ENCODE measurements at places on chromosomes 13 and 19.
A peak's percentile ranks its signal among the peaks of the same experiment; 100 is the strongest.

DNA sequence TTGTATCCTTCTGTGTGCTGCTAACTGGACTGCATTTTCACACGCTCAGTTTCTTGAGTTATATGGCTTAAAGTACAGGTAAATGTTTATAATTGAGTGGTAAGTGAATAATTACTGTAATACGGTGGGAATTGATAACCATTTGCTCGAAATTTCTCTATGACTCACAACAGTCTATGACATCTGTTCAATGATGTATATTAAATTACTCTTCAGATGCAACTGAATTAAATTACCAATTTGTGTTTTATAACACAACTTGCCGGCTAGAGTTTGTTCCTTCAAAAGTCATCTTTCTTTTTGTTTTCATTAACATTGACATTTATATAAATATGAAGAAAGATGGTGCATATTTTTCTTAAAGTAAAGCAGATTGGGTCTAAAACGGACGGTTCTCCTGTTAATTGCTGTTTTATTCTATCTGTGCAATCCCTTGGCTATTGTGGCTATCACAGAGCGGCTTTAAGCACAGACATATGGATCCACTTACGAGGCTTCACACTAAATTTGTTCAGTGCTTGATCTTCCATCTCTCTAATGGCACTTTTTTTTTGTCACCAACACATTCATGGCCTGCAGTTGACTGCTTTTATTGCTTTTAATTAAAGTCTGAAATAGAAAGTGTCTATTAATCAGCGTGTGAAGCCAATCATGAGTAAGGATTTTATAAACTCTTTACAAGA is 1291.6 kb upstream of the SLC10A2 start:
- no peak for DNase-seq

DNA sequence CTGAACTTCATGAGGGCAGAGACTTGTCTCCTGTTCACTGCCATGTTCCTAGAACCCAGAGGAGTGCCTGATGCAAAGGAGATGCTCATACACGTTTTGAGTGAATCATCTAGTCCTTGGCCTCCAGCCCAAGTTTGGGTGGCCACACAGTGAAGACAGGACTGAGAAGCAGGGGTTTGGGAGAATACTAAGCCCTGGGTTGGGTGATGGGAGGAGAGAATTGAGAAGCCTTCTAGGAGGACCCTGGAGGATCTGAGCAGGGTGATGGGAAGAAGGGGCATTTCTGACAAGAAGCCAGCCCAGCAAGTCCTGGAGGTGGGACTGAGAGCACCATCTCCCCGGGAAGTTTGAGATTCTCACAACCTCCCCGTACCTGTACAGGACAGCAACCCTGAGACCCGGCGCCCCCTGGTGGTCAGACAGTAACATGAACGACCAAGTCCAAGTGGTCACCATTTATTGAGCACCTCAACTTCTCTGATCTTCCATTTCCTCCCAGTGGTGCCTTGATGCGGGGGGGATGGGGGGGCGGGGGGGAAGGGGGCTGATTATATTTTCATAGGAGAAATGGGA is 11.0 kb downstream of the CTU1 start:
- DNase-seq, result peak; percentile 61

DNA sequence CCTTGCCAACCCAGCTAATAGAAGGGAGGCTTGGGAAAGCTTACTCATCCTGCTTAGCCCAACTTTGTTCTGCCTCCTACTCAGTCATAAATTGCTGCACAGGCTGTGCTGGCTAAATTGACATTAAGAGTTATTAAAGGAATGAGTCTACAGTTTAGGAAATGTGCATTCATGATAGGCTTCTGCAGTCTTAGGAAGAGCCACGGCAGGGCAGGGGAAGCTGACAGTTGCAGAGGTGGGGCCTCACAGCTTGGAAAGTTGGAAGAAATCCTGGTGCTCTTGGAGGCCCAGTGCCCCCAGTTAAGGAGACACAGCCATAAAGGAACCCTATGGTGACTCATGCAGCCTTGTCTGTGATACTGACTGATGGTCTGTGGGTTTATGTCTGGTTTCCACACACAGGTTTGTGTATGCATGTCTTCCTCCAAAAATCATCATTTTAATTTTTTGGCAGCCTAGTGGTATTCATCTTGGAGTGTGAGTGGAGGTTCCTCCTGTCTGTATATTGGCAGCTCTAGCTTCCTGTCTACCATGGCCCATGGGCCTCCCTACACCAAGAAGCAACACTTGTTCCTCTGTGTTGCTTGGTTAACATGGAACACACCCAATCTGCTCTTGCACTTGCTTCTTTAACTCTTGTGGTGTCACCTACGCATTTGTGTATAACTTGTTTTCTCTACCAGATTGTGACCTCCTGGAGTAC is 135.0 kb upstream of the KL start:
- no peak for DNase-seq

- DNase-seq, result no peak
Measured at GRCh38 chr19:29655648-29656335, 9.5 kb upstream of the PLEKHF1 start.

DNA sequence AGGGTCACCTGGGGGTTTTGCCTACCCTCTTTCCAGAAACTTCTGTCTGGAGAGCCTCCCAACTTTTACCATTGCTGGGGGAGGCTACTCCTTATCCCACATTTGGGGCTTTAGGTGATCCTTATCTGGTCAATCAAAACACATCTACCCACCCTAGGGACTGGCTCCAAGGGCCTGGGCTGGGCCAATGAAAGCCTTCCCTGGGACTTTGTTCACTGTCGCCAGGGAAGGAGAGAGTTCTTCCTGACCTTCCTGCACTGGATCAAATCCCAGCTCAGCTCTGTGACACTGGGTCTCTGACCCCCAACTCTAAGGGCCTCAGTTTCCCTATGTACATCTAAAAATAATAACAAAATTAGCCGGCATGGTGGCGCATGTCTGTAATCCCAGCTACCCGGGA is 11.1 kb downstream of the DOCK6 start:
- no peak for DNase-seq

DNA sequence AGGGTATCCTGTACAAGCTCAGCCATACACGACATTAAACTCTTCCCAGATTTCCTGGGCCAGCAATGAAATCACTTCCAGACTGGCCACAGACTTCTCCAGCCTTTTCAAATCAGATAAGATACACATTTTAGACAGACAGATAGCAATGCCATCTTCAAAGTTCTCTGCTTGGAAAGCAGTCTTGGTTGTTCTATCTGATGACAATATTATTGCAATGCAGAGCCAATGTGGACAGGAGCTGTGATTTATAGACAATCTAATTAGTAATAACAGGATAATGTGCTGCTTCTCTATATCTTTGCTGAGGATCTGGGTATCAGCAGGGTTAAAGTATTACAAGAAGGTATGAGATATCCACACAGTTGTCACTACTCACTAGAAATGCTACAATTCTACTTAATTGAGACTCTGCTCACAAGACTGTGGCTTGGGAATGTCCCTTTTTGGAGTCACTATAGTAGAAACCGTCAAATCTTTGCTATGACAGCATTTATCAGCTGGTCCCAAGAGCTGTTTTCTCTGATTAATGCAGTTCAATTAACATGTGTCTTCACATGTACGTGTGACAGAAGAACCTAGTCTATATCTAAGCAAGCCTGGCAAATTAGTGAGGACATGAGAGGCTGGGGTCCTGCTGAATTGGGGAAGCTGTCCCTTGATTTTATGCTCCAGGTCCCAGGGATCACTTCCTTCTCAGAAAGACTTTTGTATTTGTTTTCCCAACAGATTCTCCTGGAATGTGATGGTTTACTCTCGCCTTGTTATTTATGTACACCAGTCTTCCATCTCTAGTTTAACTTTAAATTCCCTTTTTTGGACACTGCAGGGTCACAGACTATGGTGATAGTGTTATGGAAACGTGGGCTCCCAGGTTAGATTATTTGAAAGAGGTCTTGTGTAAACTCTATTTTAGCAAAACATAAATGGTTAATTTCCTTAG is 68.8 kb downstream of the COL4A1 start:
- DNase-seq, result no peak

DNA sequence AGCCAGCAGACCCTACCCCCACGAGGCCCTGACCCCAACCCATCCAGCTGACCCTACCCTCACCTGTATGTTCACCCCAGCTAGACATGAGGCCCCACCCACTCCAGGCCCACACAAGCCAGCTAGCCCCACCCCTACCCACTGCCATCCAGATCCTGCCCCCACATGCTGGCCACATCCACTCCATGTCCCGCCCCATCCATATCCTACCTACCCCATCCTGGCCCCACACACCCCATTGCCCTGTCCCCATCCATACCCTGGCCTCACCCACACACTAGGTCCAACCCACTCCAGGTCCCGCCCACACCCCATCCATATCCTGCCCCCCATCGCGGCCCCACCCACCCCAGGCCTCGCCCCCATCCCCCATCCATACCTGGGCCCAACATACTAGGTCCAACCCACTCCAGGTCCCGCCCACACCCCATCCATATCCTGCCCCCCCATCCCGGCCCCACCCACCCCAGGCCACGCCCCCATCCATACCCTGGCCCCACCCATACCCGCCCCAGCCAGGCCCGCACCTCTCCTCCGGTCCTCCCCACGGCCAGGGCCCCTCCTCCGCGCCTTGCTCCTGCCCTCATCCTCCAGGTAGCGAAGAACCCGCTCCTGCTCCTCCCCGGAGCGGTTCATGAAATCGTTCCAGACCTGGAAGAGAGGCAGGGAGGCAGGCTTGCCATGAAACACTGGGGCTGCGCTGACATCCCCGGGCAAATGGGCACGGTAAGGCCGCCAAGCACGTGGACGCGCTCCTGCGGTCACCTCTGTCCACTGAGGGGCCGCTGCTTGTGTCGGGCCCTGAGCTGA is 7.2 kb downstream of the RNU6-9 start:
- DNase-seq, result peak; percentile 16

DNA sequence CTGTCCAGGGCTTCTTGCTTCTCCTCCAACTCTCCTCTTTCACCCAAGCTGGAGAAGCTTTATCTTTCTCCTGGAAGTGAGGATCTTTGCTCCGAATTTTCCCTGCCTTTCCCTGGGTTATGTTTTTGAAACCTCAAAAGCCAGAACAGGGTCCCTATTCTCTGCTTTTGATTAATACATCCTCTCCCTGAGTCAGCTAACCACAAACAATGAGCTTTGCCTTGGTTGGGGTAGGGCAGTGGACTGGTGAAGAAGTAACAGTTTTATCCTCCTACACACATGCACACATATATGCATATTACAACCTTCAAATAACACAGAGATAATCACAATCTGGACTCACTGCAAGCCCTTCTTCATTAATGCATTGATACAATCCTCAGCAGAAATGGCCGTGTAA is 44.6 kb downstream of the DLEU7 start:
- DNase-seq, result no peak

DNA sequence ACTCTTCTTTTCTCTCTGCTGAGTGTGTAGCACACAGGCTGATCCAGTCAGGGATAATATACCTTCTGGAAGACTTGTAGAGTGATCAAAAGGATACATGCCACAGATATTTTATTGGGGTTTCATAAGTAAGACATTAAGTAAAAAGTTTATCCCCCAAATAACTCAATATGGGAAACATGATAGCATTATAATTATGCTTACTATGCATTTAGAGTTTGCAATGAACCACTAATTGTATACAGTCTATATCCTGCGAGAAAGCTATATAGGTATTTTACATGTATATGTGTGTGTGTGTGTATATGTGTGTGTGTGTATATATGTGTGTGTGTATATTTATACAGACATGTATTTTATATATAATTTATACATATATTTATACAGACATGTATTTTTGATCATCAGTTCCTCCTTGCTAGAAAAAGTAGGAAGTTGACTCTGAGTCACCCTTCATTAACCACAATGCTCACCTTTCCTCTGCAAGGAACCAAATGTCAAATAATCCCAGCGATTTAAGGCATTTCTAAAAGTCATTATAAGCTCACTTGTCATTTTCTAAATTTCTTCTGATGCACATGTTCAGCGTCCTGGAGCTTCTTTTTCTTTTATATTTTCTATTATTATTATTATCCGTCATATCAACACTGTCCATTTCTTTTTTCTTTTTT is 312.5 kb upstream of the OBI1 start:
- no peak for DNase-seq

DNA sequence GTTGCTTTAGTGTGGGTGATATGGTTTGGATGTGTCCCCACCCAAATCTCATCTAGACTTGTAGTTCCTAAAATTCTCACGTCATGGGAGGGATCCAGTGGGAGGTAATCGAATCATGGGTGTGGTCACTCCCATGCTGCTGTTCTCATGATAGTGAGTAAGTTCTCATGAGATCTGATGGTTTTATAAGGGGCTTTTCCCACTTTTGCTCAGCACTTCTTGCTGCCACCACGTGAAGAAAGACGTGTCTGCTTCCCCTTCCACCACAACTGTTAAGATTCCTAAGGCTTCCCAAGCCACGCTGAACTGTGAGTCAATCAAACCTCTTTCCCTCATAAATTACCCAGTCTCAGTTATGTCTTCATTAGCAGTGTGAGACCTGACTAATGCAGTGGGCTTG is 26.0 kb downstream of the OR10H4 start:
- DNase-seq, result no peak

- no peak for DNase-seq
Measured at GRCh38 chr19:43499042-43499441, 5.5 kb downstream of the PHLDB3 start.

GRCh38 chr13:90091611-90092010 is 1255.9 kb upstream of the MIR17HG start:
- DNase-seq, result no peak

Measured in effector CD8-positive, alpha-beta T cell (primary cell).